ENCODE measurements at places on chromosomes 11 and 22.

DNA sequence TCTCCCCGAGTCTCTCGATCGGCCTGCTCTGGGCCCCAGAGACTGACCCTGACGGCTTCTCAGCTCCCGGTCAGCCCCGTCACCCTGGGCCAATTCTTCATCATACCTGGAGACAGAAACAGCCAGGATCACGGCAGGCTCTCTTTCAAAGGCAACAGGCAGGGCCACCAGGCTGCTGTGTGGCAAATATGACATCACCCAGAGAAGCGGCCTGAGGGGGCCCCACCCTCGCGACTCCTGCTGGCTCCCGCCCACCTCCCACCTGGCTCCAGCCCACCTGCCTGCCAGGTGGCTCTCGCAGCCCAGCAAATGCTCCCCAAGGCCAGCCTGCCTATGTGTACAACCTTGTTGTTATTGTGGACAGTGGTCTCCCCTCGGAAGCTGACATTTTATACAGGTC is 24.9 kb upstream of the PACSIN2 start:
- DNase-seq = no peak

DNA sequence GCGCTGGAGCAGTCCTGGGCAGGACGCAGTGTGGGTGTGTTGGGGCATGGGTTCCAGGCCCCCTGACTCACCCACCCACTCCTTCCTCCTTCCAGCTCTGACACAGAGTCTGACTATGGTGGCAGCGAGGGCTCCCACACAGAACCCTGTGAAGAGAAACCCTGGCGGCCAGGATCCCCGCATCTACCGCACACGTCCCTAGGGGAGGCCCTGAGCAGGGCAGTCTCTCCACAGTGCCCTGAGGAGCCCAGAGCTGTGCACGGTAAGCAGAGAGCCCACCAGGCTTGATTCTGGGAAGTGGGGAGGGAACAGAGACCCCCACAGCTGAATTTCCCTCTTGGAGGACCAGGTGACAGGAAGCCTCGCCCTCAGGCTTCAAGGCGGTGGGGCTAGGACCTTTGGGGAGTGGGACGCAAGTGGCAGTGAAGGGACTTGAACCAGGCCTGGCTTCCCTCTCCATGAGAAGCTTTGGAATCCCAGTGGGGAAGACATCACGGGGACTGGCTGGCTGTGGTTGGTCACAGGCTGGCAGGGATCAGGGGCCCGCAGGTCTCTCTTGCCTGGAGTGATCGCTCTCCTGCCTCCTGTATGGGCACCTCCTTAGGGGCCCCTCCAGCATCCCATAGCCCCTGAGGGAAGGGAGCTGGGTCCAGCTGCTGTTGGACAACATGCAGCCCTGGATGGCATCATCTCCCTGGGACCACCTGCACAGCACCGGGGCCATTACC is 96.4 kb upstream of the PARVA start:
- no peak for DNase-seq

DNA sequence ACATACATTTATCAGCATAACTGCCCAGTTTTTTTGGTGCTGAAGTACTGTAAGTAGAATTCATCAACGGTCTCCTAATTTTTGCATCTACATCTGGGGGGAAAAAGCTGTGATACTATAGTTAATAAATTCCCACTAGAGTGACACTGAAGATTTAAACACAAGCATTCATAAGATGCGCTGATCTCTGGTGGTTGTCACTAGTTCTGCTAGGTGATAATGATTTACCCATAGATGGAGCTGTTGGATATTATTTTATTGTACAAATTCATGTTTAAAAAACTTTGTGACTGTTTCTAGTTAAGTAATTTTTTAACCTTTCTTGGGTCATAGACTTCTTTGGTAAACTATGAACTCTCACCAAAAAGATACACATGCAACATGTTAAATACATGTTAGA is 106.6 kb downstream of the EMSY start:
- no peak for DNase-seq

DNA sequence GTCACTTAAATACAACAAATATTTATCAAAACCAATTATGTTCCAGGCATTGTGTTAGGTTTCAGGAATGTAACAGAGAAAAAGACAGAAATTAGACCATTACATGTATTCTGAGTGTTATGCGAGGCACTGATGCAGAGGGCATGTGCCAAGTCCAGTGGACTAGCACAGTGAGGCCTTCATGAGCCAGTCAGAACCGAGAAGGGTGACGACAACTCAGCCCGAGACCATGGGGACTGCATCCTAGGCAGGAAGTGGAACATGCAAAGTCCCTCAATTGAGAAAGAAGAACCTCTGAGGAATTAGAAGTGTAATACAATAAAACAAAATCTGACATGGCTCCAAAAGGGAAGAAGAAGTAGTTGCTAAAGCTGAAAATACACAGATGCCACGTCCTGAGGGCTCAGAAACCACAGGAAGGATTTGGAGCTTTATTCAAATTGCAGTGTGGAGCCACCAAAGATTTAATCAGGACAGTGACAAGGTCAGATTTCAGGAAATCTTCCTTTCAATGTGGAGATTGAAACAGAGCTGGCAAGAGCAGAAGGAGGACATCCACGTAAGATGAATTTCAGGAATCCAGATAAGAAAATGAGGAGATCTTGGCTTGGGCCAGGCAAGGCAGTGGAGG is 529.6 kb downstream of the NTM start:
- no peak for DNase-seq

- no peak for DNase-seq
Measured at GRCh38 chr11:5304046-5304445, 2.3 kb upstream of the OR51B4 start.

DNA sequence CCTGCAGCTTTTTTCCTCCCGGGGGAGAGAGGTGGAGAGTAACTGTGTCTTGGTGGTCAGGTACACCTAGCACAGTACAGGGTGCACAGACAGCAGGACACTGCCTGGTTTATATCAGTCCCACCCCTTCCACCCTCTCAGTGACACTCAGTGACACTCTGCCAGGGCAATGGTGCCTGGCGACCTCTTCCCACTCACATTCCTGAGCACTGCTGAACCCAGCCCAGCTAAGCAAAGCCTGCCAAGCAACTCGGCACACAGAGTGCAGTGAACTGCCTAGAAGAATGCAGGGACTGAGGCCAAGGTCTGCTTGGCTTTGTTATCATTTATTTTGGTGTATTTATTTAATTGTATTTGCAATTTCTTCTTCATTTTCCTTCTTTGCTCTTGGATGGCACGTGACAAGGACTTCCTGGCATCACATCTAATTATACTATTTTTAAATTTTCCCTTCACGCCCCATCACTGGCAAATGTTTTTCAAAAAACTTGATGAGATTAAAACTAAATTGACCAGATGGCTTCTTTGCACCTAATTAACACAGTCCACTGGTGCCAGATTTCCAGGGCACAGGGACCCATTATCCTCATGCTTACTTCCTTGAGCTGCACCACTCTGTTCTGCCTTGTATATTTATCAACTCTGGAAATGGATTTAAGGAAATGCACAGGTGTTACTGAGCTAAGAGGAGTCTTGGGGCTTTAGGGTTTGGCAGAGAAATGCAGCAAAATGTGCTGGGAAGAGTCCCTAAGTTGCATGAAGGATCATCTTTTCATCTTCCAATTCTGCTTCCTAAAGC is 205.6 kb downstream of the ADAMTS15 start:
- no peak for DNase-seq

GRCh38 chr11:63595296-63595695 is 18.9 kb downstream of the PLAAT3 start:
- DNase-seq = no peak

DNA sequence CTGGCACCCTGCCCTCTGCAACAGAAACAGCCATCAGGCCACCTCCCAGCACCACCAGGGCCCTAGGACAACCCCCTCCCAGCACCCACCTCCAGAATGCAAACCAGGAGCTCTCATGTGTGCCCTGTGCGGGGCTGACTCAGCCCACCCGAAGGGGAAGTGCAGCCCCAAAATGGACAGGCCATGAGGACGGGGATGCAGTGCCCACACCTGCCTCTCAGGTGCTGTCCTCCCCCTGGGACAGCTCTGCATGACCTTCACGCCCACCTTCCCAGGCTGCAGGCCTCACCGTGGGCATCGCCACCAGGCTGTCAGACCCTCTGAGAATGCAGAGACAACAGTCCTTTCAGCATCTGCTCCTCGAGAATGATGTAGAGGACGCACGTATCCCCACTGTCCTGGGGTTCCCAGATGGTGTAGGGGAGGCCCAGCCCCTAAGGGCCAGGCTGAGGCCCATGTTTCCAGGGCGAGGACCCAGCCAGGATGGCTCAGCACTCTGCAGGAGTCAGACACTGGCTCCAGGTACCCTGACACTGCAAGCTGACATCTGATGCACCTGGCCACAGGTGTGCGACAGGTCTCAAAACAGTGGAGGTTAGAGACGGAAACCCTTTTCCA is 13.5 kb downstream of the MOB2 start:
- no peak for DNase-seq

GRCh38 chr22:40199852-40200251 is 22.1 kb downstream of the TNRC6B start:
- DNase-seq = no peak

DNA sequence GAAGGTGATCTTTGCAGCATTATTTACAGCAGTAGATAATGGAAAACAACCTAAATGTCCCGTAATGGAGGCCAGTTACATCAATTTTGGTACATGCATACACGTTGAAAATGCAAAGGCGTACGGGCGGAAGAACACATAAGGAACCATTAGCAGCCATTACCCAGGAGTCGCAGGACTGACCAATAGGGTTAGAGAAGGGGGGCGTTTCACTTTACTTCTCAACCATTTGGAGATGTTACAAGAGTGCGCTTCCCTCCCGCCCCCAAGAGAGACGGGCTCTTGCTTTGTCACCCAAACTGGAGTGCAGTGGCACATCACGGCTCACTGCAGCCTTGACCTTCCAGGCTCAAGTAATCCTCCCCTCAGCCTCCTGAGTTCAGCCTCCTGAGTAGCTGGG is 52.8 kb upstream of the SLC35C1 start:
- no peak for DNase-seq

GRCh38 chr22:43197271-43197941 is 10.5 kb upstream of the TTLL12 start:
- DNase-seq = no peak

DNA sequence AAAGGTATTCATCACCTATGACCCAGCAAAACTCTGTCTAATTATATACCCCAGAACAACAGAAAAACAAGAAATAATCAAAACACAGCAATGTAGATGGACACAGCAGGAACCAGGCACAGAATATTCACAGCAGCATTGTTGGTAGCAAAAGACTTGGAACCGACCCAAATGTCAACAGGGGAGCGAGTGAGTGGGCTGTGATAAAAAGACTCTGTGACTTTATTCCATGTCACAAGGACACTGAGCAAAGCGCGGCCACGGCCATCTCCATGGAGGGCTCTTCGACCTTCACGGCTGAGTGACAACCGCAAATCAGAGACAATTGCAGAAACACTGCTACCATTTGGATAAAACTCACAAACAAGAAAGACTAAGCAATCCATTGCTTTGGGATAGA is 1373.1 kb downstream of the TBC1D22A start:
- DNase-seq = no peak

DNA sequence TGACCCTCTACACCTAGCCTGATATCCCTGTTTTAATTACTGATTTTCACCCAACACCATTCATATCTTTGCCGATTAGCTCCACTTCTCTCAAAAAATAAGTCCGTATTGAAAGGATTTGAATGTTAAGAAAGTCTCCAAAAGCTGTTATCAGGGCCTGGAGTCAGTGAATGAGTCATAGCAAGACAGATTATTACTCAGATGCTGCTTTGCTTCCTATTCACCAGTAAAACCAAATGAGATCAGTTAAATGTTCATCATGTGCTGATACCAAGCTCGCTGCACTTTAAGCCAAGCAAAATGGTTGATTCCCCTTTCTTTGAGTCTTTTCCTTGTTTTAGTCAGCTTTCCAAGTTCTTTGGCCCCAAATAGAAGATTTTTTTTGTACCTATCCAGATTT is 228.4 kb downstream of the FAT3 start:
- no peak for DNase-seq

- DNase-seq = no peak
Measured at GRCh38 chr11:102407901-102408300, 44.7 kb downstream of the TMEM123 start.

- DNase-seq = no peak
Measured at GRCh38 chr11:3854660-3854976, 846 bp upstream of the STIM1 start.

DNA sequence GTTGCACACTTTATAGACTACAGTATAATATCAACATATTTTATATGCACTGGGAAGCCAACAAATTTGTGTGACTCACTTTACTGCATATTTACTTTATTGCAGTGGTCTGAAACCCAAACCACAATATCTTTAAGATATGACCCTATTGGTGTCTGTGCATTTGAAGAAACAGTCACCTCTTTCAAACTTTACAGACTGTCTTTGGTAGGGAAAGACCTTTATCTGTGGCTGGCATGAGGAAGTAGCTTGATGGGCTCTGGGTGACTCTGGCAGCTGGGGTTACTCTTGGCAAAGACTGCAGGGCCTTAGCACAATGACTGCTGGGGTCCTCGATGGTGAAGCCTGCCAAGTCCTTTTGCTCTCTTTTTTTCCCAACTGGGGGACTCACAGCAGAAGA is 21.3 kb upstream of the ABTB2 start:
- no peak for DNase-seq

DNA sequence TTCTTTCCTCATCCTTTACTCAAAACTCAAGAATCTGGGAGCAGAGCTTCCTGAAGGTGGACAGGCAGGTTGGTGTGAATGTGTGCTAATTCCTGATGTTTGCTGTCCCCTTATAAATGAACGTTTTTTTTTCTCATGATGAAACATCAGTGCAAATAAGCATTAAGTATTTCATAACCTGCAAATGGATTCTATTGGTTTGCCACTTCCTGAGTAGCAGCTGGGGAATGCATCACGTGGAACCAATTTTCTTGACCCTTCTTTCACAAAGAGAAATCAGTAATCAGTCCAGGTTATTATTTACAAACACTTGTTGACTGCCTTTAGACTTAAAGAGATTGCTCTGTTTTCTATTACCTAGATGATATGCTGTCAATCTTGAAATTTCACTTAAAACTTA is 40.1 kb upstream of the SCN3B start:
- DNase-seq = no peak

All from muscle of arm (tissue), 14 donors.